ENCODE measurements at places on chromosomes 6 and 20. TPM values are rescaled to one million over a fixed set of nuclear protein-coding genes. Genes with fewer than 3 reads are reported as not detected.

Gene ADGRG6
- total RNA-seq: 16.7 TPM

Gene MAS1
- total RNA-seq: not detected

Gene OR2H2
- total RNA-seq: not detected

Gene THBD
- under 0.01 TPM for total RNA-seq

Gene NHSL1
- 0.89 TPM for total RNA-seq

Gene TAP1
- 54.9 TPM for total RNA-seq

Gene GLYATL3
- total RNA-seq: not detected

Gene HLA-DMA
- total RNA-seq: 4.1 TPM

Gene ADGRF1
- not detected for total RNA-seq

Gene DEFB124
- total RNA-seq: not detected

Gene HLA-G
- total RNA-seq: not detected

Gene NT5DC1
- 7.8 TPM for total RNA-seq

Gene KCNK5
- not detected for total RNA-seq

Gene PGBD1
- 5.5 TPM for total RNA-seq

Measured in myometrial cell (primary cell).